ENCODE measurements at places on chromosomes 16 and 17.
A peak's percentile ranks its signal among the peaks of the same experiment; 100 is the strongest.

DNA sequence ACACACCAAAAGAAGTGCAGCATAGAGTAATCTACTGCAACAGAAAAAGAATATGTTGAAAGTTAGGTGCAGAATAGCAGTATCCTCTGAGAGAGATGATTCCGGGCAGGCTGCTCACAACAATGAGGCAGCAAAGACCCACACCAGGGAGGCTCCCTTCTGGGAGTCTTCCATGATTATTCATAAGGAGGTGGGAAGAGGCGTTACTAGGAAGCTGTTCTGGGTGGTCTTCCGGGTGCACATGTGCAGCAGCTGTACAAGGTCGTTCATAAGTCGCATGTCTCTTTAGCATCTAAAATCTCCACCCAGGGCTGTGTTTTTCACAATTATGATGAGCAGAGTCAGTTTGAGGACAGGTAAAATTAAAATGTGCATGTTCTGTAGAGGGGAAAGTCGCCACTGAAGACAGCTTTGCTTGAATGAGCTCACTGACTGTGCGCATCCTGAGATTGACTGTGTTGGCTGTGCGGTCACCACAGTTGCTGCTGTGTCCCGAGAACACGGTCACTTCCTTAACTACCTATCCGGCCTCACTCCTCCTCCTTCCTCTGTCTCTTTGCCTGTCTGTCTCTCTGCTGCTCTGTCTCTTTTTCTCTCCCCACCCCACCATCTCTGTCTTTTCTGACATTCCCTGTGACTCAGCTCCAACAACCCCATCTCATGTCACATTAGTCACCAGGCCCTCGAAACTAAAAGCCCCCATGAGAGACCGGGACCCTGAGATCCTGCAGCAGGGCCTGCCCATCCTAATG is 125.5 kb upstream of the HSBP1 start:
- no peak for DNase-seq

- no peak for DNase-seq
Observed at GRCh38 chr17:40980117-40980516, 4.0 kb downstream of the KRT40 start.

DNA sequence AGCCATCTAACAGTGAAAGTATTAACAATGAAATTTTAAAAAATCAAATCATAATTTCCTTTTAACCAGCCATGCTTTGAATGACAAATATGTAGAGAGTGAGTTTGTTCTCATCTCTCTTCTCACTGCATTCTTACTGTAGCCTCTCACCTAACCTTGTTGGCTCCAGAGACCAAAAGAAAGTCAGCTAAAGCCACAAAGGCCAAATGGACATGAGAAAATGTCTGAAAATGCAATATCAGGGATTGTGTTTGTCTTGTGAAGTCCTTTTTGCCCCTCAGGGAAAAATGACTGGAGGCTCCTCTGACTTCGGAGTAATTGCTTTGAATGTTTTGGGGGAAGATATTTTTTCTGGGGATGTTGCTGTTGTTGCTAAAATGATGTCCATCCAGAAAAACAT is 166.3 kb downstream of the SLC39A11 start:
- DNase-seq: no peak

DNA sequence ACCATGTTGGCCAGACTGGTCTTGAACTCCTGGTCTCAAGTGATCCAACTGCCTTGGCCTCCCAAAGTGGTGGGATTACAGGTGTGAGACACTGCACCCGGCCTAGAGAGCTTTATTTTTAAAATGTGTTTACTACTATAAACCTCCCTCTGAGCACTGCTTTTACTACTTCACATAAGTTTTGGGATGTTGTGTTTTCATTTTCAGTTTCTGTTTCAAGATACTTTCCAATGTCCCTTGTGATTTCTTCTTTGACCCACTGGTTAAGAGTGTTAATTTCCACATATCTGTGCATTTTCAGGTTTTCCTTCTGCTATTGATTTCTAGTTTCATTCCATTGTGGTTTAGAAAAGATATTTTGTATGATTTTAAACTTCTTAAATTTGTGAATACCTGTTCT is 74.4 kb downstream of the NETO2 start:
- no peak for DNase-seq

DNA sequence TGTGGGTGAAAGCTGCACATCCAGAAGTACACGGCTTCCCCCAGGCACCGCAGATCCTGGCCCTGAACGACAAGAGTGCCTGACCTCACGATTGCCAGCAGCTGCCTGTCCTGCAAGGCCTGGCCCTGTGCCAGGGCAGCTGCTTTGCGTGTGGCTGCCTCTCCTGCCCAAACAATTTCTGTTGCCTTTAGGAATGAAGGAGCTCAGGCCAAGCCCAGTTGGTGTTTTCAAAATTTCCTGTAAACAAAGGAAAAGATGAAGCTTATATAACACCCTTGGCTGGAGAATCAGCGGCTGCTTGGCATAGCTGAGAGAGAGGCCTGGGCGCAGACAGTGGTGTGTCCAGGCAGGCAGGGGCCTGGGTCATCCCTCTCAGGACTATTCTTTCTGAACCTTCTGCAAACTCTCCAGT is 11.7 kb upstream of the SLC47A2 start:
- DNase-seq: no peak

DNA sequence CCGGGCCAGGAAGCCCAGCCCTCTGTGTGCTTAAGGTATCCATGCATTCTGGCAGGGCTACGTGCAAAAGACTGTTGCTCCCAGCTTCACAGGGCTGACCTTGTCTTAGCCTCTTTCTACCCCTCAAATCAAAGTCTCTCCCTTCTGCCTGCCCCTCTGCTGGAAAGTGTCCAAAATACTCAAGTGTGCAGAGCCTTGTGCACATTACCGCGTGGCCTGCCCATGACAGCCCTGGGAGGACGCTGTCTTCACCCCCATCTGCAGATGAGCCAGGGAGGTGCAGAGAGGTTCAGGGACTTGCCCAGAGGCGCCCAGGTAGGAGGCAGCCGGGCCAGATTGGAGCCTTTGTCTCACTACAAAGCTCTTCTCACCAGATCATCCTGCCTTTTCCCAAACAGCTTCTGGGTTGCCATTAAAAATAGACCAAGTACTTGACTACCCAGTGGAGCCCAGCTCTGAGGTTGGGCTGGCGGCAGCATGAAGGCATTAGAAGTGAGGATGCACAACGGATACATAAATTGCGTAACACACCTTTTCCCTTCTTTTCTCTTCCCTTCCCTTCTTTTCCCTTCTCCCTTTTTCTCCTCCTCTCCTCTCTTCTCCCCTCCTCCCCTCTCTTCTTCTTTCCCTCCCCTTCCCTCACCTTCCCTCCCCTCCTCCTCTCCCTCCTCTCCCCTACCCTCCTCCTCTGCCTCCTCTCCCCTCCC is 3.5 kb downstream of the CACNG4 start:
- no peak for DNase-seq

DNA sequence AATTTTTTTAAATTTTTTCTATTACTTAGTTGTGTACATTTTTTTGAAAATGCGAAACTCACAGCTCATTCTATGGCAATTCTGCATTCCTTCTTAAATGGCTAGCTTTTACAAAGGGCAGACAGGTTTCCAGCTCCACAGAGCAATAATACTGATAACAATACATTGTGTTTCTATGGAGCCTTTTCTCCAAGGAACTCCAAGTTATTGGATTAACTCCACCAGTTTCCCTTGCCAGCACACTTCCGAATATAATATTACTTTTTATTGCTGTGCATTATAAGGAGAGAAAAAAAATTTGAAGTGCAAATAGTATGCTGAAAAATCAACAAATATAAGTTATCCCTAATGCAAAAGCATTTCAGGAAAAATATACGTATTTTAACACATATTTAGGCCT is 127.5 kb upstream of the PSMD7 start:
- no peak for DNase-seq

DNA sequence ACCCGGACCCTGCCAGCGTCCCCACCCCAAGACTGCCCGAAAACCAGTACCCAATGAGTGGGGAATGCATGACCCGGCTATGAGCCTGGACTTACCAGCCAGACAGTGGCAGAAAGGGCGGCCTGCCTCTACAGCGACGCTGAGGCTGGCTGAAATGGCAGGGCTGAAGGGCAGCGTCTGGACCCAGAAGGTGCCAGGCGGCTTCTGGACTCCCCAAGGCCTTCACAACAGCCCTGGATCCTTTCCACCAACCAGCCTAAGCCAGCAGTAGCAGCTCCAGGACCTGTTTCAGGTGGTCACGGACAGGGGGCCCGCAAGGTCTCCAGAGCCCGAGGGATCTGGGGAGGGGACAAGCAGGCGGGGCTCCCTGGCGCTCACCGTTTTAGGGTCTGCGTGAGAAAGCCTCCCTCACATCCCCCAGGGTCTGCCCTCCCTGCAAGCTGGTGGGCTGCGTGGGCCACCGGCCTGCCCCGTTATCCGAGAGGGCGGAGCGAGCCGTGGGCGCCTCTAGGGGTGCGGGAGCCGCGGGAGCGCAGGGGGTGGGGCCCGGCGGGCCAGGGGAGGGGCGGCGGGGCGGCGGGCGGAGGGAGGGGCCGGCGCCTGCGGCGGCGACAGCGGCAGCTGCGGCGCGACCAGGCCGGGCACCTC is at the start of gene RIPOR1:
Gene RIPOR1 (plus strand): TSS at position 608 of the 648 bp plus-strand sequence. CDS start 9,618 bp downstream, outside the sequence.
- peak; percentile 34 for DNase-seq

- no peak for DNase-seq
Observed at GRCh38 chr17:73021771-73022170, 70.7 kb downstream of the SLC39A11 start.

GRCh38 chr17:31493656-31494155 is 102.2 kb downstream of the RAB11FIP4 start:
- DNase-seq: no peak

DNA sequence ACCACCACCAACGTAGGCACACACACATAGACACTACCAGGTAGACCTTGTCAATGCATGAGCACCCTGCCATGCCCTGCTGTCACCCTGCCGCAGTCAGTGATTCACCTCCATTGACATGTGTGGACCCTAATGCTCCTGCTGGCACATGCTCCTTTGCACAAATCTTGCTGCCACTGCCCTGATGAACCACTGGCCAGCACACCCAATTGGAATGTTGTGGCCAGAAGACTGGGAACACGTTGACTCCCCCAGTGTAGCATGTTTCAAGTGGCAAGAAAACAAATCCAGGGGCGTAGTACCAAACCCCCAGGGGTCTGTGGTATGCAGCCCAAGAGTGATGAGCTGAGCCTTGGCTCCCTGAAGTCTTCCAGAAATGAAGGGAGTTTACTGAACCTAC is 486.4 kb upstream of the KIF2B start:
- DNase-seq: no peak

GRCh38 chr17:55360971-55361370 is 60.7 kb downstream of the MMD start:
- DNase-seq: no peak

DNA sequence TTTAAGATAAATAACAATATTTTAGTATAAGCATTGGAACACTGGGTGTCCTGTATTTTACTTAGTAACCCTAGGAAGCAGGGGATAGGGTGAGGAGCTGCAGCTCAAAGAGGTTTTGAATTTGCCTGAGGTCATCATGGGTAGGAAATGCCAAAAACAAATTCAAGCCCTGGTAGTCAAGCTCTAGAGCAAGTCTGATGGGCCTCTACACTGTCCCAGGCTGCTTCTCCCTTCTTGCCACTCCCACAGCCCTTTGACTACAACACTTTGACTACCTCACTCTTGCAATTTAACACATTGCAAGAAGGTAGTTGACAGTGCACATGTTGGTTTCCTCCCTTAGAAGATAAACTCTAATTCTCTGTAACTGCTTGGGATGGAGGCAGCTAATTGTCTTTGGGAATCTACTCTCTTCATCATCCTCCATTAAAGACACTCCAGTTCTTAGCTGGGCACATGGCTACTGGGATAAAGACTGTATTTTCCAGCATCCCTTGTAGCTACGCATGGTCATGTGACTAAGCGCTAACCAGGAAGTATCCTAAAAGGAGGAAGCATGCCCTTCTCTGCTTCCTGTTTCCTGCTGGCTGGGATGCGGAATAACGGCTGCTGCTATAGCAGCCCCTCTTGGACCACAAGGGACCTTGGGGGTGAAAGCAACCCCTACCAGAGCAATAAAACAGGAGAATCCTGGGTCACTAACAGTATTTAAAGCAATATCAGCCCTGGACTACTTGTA is 30.7 kb upstream of the SSTR2 start:
- DNase-seq: no peak

DNA sequence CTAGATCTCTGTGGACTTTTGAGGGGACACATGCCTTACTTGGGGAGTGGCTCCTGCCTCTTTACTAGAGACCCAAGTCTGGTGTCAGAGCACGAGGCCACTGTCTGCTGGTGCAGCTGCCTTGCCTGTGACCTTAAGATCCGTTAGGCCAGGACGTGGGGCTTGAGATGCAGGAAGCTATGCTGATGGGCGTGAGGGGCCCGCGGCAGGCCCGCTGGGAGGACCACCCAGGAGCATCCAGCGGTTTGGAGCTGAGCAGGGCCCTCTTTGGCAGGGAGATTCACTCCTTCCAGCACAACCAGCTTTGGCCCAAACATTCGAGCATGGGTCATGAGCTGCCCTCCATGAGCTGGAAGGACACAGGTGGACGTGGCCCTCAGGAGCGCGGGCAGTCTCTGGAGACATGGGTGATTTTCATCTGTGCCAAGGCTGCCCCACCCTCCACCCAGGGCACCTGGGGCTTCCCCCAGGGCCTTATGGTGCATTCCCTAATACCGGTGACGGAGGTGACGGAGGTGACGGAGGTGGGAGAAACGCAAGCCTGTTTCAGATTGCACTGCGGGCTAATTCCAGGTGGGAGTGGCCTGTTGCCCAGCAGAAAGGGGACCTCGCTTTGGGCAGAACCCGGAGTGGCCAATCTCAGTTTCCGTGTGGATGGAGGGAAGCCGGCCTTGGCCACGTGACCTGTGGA is 12.7 kb downstream of the LGALS3BP start:
- DNase-seq: no peak

DNA sequence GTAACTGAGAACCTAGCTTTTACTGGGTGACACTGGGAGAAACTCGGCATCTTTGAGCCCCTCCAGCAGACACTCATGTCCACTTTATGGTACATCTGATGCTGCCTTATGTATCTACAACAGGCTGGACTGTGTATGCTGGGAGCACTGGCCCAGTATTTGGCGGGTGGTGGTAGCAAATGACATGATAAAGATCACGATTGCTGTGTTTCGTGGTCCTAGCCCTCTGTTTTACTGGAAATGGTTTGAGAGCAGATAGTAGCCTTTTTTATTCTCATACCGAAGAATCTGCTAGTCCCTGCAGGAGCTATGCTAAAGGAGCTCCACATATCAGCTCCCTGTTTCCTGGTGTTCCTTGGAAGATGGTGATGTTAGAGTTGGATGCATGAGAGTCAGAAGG is 150.3 kb downstream of the CCDC182 start:
- DNase-seq: no peak

DNA sequence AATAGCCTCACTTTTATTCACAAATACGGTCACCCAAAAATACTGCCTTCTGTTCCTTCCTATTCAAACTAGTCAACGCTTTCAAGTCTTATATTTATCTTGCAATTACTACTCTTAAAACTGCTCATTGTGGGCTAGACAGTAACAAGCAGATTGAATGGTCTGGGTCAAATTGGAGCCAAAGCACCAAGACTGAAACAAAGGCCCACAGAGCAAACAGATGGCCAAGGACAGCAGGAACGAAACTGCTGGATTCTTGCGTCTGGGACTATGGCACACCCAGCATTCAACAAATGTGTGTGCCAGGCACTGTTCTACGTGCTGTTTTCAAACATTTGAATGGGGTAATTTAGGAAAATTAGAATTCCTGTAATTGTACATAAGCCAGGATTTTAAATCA is 250.1 kb upstream of the PSMD7 start:
- DNase-seq: no peak

All from stimulated activated naive CD8-positive, alpha-beta T cell treated with anti-CD3 and anti-CD28 coated beads, Interleukin-15, amount 100 ng/mL, for 72 hours (primary cell).